Activated T-cell treated with anti-CD3 and anti-CD28 coated beads for 1 hour (primary cell): ENCODE measurements at places on chromosomes 5 and 9.

DNA sequence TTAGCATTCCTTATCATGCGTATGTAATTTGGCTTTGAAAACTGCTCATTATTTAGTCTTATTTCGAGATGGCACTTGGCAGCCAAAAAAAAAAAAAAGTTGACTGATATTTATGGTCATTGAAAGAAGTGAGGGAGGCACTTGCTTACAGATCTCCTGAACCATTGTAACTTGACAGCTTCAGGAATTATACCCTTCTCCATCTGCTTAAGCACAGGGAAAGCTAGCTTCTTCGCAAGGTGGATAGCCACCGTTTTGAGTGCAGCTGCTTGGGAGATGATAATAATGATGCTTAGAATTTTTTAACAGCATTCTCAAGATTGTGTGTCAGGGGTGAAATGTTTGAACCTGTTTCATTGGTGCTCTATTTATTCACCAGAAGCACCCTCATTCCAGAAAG, 116.1 kb downstream of the GIN1 start:
- DNase-seq = no peak

GRCh38 chr5:137491121-137491520, 8.0 kb downstream of the SPOCK1 start:
- no peak for DNase-seq

DNA sequence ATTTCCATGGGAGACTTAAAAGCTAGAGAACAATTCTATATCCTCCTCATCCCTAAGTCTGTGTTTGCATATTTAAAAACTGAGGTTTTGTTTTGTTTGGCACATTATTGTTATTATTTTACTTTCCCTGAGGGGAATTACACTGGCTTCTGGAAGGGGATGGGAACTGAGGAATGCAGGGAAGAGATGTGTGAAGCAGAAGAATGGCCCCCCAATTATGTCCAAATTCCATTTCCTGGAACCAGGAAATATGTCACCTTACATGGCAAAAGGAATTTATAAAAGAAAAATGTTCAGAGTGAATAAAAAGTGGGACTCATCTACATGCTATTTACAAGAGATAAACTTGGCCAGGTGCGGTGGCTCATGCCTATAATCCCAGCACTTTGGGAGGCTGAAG, 129.8 kb downstream of the MARCHF11 start:
- DNase-seq = no peak

GRCh38 chr5:97629276-97629675, 446.2 kb upstream of the RIOK2 start:
- DNase-seq = no peak

DNA sequence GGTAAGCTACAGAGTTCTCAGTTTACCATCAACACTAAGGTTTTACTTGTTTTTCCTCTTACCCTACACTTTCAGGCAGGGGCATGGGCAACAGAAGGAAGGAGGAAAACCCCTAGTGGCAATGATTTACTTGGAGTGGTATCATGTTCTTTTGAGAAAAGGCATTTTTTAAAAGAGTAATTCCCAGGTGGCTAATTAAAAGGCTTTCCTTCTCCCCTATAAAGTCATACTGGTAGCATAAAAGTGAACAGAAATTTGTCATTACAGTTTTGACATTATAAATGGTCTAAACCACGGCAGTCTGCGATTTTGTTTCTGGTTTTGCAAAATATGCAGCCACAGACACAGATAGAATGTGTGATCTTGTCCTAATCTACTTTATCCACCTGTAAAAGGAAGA, 30.9 kb upstream of the OR2K2 start:
- no peak for DNase-seq

GRCh38 chr9:108331596-108331995, 524.2 kb downstream of the ACTL7B start:
- no peak for DNase-seq

DNA sequence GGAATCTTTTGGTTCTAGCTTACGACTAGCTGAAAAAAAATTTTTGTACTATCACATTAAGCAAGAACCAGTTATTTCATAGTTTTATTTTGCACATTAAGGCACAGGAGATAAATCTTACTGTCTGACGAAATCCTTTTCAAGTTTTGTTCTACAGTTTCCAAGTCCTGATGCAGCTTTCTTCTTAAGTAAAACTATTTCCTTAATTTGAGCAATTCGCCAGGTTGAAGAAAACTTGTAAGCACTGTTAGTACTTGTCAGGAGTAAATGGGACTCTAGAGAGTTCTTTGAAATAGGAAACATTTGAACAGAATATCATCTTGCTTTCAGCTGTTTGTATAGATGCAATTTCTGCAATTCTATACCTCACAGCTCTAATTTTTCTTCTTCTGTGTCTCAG, 318.8 kb upstream of the ELAVL2 start:
- DNase-seq = no peak

GRCh38 chr5:175696139-175696854, 38.4 kb downstream of the HRH2 start:
- peak; percentile 70 for DNase-seq

GRCh38 chr9:127644943-127645342, 32.9 kb downstream of the STXBP1 start:
- no peak for DNase-seq

DNA sequence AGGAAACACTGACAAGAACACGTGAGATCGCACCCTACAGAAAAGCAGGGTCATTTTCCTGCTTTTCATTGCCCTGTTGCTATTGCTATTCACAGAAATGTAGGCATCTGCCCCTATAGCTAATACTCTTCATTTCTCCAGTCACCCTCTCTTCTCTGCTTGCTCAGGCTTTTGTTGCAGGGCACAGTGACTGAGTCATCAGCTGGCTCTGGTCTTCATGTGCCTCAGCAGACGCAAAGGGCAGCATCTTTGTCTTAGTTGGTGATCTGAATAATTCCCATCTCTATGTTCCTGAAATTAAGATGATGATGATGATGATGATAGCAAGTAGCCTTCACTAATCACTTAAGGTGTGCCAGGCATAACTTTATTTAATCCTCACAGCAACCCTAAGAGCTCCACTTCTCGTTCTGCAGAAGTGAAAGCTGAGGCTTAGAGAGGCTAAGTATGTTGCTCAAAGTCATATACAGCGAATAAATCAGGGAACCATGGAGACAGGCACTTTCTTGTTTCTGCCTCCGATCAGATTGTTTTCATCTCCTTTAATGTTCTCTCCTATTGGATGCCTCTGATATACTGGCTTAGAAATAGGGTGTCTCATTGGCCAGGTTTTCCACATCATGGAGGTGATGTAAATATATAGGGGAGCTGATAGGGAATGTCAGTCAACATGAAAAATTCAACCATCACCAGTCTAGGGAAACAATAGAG, 133.0 kb upstream of the STK32A start:
- no peak for DNase-seq

- DNase-seq = no peak
Measured at GRCh38 chr5:20029266-20029665, 41.3 kb upstream of the CDH18 start.

DNA sequence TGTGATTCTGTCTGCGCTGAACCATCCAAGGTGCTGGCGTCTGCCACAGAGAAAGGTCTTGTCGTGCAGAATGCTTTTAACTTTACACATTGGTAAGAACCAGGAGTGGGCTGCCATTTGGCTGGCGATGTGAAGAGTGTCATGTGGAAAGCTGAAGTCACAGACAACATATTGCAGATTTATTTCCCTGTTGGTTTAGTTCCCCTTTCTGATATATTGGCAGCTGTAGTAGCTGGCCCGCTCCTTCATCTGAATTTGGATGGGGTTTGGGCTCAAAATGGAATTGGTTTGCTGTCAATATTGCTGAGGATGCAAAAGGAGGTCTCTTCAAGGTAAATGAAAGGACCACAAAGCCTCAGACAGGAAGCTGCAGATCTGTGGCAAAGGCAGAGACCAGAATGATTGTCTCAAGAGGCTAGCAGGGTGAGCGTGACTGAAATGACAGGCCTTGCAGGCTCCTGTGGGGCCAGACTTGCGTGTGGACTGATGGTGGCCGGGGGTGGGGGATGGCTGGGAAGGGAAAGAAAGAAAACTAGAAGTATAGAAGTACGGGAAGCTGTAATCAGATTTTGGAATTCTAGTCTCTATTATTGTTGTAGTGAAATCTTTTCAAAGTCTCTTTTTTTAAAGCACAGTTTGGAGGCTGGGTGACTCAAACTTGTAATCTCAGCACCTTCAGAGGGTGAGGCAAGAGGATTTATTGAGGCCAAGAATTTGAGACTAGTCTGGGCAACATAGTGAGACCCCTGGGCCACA, 25.1 kb upstream of the CD180 start:
- no peak for DNase-seq

DNA sequence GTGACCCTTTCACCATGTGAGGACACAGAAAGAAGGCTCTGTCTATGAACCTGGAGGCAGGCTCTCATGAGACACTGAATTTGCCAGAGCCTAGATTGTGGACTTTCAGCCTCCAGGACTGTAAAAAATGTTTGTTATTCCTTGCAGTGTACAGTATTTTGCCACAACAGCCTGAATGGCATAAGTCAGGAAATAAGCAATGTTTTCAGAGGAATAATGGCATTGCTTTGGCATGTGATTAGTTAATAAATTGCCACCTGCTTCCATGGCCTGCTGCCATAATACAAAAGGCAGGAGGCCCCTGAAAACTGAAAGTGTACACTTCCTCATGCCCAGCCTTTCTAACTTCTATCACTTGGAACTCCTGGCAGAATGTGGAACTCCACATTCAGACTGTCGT, 408.1 kb downstream of the GADD45G start:
- DNase-seq = no peak

DNA sequence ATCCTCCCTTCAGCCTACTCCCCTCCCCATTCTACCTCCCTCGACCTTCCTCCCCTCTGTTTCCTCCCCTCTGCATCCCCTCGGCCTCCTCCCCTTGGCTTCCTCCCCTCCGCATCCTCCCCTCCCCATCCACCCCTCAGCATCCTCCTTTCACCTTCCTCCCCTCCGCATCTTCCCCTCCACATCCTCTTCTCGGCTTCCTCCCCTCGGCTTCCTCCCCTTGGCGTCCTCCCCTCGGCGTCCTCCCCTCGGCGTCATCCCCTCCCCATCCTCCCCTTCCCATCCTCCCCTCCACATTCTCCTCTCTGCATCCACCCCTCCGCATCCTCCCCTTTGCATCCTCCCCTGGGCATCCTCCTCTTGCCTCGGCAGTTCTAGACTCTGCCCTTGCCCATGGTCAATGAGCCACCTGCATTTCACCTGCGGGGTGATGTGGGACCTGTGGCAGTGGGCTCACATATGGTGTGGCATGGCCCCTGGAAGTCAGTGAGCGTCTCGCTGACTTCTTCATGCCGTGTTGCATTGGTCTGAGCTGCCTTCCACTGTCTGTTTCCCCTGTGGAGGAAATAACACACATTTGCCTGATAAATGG, 113.0 kb downstream of the WNK2 start:
- DNase-seq = no peak

GRCh38 chr9:68981789-68982188, 32.1 kb downstream of the PRKACG start:
- DNase-seq = no peak

DNA sequence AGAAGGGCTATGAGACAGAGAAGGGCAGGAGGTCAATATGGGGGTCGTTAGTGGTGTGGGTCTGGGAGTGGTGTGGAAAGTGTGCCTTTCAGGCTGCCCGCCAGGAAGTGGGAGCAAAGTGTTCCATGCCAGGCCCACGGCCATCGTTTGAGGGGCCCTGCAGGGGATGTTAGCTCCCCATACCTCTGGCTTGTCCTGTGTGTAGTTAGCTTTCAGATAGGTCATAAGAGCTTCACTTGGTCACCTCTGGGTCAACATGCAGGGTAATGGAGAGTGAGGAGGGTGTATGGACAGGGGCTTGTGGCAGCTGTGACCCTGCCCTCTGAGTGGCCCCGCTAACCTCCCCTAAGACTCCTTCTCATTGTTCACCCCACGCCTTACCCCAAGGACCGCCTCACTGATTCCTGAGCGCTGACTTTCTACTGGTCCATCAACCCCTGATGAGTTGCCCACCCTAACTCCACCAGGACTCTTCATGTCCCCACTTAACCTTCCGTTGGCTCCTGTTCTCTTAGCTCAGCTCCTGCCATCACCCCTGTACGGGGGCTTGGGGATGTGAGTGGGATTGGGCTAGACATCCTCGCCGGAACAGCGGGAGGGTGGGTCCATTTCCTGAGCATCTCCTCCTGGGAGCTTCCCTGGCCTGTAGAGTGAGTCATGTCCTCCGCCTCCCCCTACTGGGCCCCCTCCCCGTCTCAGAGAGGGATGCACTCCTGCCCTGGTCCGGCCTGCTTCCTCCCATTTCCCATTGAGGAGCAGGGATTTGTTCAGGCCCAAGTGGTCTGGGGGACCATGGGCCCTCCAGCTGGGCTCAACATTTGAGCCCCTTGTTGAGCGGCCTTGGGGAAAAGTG, 125.7 kb downstream of the FGF18 start:
- no peak for DNase-seq

GRCh38 chr5:99928490-99928889, 606.7 kb upstream of the FAM174A start:
- no peak for DNase-seq

- DNase-seq = no peak
Measured at GRCh38 chr9:113222482-113222841, 1.1 kb downstream of the SLC31A1 start.

DNA sequence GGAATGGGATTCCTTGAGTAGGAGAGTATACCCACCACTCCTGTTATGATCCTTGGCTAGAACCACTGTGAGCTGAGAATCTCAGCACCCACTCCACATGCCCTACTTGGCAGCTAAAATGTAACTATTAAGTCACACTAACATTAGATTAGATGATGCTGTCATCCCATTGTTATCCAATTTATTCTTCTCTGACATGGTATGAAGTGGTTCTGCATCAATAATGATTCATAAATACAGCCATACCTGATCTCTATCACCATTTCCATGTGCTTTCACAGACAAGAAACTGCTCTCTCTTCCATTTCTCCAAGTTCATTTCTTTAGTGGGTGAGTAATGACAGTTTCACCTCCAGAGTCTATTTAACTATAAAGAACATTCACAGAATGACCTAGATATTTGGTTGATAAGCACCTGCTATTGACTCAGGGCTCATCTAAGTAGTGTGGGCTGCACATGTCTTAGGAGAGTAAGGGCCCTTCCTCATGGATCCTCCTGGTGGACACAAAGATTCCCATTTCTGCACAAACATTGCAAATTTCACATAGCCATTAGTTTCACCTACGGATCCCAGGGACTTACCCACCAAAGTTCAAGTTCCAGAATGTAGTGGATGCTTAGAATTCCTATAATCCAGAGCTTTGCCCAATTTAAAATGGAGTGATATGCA, 187.9 kb downstream of the EBF1 start:
- no peak for DNase-seq

GRCh38 chr9:125391704-125392103, 130.1 kb downstream of the GAPVD1 start:
- no peak for DNase-seq

- no peak for DNase-seq
Measured at GRCh38 chr5:64942460-64942859, 173.7 kb downstream of the CWC27 start.

GRCh38 chr5:53397845-53398244, 82.6 kb upstream of the FST start:
- DNase-seq = no peak

GRCh38 chr5:171093598-171093997, 215.4 kb upstream of the TLX3 start:
- no peak for DNase-seq
